Esophagus squamous epithelium (tissue), 5 donors: ENCODE measurements at places on chromosomes 12 and 14.

GRCh38 chr12:61188801-61189595, 1071.2 kb upstream of the USP15 start:
- DNase-seq: no peak

DNA sequence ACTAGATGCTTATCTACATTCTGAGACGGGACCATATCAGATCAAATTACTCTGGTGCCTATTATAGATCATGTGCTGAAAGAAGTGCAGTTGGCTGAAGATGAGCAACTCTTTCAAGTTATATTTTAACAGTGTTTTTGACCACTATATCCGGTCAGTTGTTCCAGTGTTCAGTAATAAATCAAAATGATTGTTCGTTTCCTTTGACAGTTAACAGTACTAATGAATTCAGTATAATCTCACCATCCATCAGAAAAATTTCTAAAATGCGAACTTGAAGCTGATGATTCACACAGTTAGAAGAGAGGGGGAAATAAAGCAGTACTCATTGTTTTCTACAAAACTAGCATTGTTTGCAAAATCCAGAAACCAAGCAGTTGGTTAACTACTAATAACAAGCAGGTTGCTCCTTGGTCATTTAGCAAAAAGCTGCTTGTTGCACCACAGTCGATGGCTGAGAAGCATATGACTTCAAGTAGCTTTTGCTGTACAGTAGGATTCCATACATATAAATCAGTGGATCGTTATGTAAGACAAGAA, 2.3 kb downstream of the RPS6KA5 start:
- no peak for DNase-seq

DNA sequence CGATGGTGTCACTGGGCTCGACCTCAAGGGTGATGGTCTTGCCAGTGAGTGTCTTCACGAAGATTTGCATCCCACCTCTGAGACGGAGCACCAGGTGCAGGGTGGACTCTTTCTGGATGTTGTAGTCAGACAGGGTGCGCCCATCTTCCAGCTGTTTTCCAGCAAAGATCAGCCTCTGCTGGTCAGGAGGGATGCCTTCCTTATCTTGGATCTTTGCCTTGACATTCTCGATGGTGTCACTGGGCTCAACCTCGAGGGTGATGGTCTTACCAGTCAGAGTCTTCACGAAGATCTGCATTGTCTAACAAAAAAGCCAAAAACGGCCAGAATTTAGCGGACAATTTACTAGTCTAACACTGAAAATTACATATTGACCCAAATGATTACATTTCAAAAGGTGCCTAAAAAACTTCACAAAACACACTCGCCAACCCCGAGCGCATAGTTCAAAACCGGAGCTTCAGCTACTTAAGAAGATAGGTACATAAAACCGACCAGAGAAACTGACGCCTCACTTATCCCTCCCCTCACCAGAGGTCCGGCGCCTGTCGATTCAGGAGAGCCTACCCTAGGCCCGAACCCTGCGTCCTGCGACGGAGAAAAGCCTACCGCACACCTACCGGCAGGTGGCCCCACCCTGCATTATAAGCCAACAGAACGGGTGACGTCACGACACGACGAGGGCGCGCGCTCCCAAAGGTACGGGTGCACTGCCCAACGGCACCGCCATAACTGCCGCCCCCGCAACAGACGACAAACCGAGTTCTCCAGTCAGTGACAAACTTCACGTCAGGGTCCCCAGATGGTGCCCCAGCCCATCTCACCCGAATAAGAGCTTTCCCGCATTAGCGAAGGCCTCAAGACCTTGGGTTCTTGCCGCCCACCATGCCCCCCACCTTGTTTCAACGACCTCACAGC, 717 bp downstream of the UBC start:
- no peak for DNase-seq

- no peak for DNase-seq
These were observed 339.8 kb downstream of the PCNX1 start for GRCh38 chr14:71247106-71247505.

- DNase-seq: no peak
These were observed 86.3 kb upstream of the PDZRN4 start for GRCh38 chr12:41101806-41102205.

DNA sequence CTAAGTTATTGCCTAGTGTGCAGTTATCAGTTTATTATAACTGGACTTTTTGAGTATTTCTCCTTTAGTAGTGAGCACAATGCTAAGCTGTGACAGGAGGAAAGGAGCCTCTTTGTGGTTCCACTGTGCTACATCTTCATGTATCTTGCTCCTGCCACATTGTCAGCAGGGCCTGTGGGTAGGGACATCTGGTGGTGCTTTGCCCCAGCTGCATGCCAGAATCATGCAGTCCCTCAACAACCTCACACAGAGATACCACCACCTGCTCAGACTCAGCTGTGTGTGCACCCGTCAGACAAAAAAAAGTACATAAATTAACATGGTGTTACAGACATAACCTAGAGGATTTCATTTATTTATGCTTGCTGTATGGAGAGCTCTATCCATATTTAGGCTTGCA, 51.1 kb downstream of the MIS18BP1 start:
- DNase-seq: no peak

DNA sequence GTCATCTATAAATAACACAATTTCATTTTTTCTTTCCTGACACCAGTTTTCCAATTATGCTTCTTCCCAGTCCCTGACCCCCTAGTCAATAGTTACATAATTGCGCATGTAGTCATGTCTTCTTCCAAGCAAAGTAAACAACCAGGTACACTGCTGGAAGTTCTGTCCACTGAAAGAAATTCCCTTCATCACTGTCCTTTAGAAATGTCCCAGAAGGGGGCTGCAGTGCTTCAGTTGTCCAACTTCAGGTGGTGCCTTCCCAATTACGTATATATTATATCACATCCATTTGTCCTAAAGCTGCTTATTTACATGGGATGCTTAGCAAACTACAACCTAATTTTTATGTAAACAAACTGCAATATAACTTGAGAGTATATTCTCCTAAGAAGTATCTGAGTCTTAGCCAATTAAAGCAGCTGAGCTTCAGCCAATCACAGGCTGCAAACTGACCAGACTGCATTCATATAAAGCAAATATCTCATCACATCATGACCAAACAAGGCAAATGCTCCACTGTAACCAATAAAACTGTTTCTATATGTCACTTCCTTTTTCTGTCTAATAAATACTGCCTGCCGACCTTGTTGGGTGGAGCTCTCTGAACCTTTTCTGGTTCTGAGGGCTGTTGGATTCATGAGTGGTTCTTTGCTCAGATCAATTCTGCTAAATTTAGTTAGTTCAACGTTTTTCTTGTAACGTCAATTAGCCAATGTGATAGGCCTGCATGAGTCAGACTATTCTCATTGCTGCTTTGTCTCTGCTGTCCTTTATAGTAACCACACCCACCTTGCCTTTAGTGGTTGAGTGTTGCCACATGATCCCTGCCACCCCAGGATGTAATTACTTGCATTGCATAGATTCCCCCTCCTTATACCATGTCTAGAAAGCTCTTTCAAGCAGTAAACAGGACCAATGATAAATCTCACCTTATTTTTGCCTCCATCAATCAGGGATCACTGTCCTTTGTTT, 239.3 kb downstream of the ALG10B start:
- DNase-seq: no peak

DNA sequence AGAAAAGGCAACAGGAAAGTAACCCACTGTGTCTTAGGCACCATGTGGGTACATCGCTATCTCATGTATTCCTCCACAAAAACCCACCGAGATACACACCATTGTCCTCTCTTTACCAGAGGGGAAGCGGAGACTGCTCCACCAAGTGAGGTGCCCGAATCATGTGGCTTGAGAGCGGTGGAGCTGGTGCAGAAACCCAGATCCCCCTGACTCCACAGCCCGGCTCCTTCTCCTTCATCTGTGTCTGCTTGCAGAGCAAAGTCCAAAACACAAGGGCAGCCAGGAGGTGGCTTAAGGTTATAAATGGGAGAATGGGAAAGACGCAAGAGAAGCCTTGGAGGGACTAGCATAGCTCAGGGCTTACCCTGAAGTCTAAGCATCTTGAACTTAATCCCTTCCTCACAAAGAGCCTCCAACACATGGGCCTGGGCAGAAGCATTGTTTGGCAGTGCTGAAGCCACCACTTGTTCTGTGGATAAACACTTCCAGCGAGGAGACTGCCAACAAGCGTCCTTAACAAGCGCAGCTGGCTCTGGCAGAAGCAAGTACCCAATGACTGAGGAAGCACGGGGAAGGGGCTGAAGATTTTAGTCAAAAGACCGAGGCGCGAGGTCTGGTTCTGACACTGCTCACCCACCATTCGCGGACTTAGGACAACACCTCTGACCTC, 83.0 kb downstream of the TTC7B start:
- DNase-seq: no peak
